ENCODE measurements at places on chromosomes 2 and 18.

- DNase-seq = no peak
Observed at GRCh38 chr2:1224901-1225300, 188.4 kb upstream of the TPO start.

- DNase-seq = no peak
Observed at GRCh38 chr2:114127372-114127771, 237.5 kb downstream of the ACTR3 start.

- no peak for DNase-seq
Observed at GRCh38 chr2:184727813-184728212, 129.5 kb downstream of the ZNF804A start.

GRCh38 chr2:21650569-21650968, 526.8 kb downstream of the TDRD15 start:
- DNase-seq = no peak

GRCh38 chr2:79876430-79876829, 363.6 kb downstream of the CTNNA2 start:
- no peak for DNase-seq

DNA sequence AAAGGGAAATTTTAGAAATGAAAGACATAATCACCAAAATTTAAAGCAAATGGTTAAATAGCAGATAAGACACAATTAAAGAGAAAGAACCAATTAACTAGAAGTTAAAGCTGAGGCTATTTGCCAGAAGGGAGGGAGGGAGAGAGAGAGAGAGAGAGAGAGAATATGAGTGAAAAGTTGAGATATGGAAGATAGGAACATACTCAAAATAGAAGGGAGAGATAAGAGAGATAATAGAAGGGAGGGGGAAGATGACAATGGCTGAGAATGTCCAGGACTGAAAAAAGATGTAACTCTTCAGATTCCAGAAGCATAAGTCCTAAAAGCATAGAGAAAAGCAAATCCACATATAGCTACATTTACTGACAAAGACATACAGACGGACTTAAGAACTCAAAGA, 17.1 kb upstream of the AAK1 start:
- DNase-seq = no peak
